Mesenchymal stem cell (in vitro differentiated cells and primary cell): ENCODE measurements at places on chromosomes 2 and 18.

DNA sequence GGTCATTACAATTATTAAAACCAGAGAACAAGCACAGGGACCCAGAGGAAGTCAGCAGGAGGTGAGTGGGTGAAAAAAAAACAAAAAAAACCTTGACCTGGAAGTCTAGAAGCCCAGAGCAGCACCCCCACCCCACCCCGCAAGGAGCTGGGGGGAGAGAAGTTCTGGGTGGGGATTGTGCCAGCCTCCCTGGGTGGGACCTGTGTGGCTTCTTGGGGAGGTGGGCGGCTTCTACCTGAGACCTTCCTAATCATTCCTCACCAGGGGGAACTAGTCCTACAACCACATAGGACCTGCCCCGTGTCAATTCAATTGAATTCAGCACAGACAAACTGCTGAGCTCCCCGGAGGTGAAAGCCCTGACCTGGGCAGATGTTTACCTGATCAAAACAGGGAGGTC lies 17.3 kb downstream of the EVA1A start:
- no peak for DNase-seq

DNA sequence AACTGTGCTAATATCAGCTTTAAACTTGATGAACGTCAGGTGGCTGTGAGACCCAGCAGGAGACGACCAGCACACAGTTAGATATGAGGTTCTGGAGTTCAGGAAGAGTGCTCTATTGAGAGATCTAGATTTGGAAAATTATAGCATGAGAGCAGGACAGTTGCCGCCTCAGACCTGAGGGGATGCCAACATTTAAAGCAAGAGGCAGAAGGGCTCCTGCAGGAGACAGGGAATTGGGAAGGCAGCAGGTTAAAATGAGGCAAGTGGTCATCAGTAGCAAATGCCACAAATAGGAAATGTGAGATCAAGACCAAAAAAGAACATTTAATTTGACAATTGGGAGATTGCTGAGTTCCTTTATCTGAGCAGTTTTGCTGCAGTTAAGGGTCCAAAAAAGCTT lies 471.9 kb downstream of the TGIF1 start:
- no peak for DNase-seq

GRCh38 chr2:234733795-234734600 lies 217.8 kb upstream of the SH3BP4 start:
- DNase-seq: no peak

DNA sequence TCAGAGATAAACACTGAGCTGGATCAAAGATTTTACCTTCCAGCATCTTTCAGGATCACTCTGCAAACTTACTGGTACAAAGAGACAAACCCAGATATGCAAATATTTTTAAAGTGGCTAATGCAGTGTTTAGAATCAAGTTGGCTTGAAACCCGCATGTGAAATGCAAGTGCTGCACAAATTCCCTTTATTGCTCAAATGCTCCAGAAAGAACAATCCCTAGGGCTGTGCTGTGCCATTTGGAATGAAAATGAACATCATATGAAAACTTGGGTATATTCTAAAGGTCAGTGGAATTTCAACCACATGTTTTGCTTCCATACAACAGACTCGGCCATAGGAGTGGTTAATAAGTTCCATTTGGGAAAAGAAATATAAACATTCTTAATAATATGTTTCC lies 139.1 kb downstream of the VWC2L start:
- no peak for DNase-seq

DNA sequence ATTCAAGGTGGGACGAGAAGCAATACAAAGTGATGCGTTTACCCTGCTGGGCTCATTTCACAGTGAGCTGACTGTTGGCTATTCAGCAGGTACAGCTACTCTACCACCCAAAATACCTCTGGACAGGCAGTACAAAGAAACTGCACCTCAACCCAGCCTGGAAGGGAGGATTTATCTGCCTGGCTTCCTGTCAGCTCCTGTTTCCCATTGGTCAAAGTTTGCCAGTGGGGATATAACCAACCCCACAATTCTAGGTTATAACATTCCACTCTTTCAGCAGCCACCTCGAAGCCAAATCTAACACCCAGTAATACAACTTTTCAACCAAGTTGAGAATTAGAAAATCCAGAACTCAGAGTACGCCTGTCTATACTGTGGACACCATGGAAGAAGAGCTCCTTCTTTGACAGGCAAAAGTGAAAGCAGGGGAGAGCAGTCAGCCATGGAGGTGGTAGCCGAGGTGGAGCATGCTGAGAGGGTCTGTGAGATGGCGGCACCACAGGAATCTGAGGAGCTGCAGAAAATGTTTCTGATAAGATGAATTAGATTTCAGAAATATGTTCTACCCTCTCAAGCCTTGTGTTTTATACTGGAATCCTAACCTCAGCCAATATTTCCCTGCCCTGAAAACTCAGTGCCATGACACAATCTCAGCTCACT lies 10.8 kb downstream of the DUSP19 start:
- DNase-seq: no peak

GRCh38 chr2:197293252-197294007 lies 17.1 kb downstream of the ANKRD44 start:
- DNase-seq: no peak
